ENCODE measurements at places on chromosomes 5 and 9.

DNA sequence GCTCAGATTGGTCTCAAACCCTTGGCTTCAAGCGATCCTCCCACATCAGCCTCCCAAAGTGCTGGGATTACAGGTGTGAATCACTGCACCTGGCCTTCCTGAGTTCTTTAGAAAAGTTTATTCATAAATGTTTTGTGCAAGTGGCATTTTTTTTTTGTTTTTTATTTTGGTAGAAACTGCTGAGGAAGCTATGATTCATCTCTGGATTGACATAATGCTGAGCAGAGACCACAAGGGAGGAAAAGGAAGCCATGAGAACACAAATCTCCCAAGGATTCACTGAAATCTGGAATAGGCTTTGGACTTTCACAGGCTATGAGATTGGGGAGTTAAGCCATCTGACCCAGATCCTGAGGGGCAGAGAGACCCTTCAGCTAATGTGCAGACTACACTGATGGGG lies 3.4 kb upstream of the SLC46A2 start:
- DNase-seq, result no peak

DNA sequence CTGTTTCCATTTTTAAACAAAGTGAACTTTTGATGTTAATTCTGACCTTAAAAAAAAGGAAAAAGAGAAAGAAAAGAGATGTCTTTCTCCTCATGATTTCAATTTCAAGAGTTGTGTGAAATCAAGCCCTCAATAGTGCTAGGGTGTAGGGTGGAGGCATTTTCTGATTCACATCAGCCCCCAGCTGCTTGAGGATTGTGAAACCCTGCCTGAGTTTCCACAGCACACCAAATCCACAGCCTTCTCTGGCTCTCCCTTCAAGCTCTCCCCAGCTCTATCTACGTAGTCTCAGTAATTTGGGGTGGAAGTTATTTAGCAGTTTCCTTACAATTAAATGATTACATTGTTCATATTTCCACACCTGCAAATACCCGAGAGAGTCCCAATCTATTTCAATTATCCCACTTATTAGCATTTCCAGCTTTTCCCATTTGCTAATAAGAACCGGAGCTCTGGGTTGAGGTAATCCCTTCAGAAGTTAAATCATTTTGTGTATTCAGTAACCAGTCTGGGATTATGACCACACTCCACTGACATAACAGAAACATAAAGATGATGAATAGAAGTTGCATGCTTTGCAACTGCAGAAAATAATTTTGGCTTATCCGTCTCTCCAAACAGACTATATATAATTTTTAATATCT lies 54.9 kb downstream of the MTX3 start:
- no peak for DNase-seq

- peak; percentile 35 for DNase-seq
Measured at GRCh38 chr9:99822109-99822805, 572 bp downstream of the NR4A3 start.

DNA sequence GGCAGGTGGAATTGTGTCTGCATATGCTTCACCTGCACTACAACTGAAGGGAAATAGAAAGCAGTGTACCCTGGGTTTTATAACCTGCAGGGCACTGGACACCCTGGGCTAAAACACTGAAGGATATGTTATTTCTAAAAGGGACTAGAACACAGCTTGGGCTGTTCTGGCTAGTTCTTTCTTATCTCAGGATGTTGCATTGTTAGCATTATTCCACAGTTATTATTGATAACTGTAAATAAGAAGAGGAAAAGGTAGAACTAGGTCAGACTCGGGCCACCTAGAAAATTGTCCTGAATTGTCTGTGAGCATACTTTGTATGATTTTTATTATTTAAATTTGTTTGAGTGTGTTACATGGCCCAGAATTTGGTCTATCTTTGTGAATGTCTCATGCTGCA lies 493.9 kb upstream of the CDH9 start:
- no peak for DNase-seq

DNA sequence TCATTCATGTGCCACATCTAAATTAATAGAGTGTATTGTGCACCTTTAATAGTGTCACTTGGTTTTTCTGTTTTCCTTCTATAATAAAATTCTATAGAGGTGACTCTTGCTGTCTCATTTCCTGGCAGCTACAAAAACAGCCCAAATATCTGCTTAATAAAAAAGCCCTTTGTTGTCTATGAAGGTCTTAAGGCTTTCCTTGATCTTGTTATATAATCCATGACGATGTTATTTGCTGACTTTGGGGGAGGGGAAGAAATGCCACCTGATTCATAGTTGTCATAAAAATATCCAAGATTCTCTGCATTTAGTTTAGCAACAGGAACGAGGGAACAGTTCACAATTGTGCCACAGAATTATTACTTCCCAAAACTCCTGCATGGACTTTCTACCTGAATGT lies 31.3 kb downstream of the CPEB4 start:
- no peak for DNase-seq

GRCh38 chr5:150350524-150351344 lies 6.8 kb upstream of the TCOF1 start:
- DNase-seq, result no peak

GRCh38 chr5:172511952-172512351 lies 57.6 kb upstream of the SH3PXD2B start:
- no peak for DNase-seq

DNA sequence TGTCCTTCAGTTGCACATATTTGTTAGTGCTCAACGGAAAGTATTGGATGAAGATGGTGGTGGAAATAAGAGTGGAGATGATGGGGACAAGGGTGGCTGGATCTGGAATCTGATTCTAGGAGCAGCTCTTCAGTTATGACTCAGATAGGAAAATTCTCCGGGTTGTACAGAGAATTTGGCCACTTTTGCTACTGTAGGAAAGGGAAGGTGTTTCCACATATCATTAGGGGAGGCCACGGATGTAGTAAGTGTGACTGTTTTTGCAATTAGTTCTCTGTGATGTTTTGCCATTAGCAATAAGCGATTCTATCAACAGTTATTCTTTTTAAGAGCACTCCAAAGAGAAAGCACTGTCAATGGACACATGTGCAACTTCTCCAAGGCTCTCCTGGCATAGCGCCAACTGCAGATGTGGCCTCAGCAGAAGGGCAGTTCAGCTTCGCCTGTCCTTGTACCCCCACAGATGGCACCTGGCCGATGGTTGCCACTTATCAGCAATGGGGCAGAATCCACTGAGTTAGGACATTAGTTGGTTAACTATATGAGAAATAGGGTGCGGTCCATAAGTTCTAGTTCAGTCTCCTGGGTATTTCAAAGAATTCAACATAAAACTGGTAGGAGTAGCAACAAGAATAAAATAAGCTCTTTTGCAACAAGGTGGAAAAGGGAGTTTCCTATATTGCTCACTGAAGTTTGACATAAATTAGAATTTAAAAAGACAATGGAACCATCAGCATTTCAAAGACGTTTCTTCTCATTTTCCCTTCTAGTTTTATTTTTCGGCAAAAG lies 96.3 kb downstream of the ARSB start:
- no peak for DNase-seq

GRCh38 chr9:70600506-70600905 lies 186.0 kb upstream of the KLF9 start:
- no peak for DNase-seq

DNA sequence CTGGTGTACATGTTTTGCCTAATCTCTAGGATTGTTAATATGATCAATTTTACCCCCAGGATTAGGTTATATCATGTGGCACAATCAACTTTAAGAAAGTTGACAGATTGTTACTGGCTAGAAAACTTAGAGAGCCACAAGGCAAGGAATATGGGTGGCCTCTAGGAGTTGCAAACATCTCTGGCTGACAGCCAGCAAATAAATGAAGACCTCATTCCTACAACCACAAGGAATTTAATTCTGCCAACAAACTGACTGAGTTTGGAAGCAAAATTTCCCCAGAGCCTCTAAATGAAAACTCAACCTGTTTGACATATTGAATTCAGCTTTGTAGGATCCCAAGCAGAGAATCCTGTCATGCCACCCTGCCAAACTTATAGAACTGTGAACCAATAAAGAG lies 196.4 kb upstream of the PTGER4 start:
- DNase-seq, result no peak

DNA sequence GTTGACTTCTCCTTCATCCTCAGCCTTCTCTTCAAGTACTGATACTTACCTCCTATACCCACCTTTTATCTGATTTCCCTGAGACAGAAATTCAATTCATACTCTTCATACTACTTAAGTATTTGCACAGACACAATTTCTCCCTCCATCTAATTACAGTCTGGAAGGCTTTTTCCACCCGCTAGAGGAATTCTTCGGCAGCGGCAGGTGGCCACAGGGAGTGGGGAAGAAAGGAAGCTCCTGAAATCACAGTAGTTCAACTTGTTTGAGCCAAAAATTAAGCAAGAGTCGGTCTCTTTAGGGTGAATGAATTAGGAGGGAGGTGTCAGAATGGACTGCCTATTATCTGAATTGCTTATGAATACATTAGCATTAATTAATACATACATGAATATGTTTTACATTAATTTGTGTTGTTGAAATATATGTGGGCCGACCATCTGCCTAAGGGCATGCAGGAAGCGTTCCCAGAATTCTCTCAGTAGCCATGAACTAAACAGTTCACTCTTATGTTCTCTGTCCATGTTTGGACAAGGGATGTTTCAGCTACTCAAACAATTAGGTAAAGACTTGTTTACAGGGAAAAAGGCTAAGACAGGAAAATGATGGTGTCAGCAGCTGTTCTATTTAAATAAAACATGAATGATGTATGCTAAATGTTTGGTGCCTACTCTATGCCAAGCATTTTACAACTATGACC lies 101.4 kb upstream of the SMARCA2 start:
- no peak for DNase-seq

- no peak for DNase-seq
Measured at GRCh38 chr9:92147852-92148180, 32.6 kb upstream of the SPTLC1 start.

GRCh38 chr5:102554728-102555127 lies 55.9 kb upstream of the SLCO6A1 start:
- no peak for DNase-seq

GRCh38 chr9:91415290-91415689 lies 8.3 kb downstream of the NFIL3 start:
- no peak for DNase-seq

DNA sequence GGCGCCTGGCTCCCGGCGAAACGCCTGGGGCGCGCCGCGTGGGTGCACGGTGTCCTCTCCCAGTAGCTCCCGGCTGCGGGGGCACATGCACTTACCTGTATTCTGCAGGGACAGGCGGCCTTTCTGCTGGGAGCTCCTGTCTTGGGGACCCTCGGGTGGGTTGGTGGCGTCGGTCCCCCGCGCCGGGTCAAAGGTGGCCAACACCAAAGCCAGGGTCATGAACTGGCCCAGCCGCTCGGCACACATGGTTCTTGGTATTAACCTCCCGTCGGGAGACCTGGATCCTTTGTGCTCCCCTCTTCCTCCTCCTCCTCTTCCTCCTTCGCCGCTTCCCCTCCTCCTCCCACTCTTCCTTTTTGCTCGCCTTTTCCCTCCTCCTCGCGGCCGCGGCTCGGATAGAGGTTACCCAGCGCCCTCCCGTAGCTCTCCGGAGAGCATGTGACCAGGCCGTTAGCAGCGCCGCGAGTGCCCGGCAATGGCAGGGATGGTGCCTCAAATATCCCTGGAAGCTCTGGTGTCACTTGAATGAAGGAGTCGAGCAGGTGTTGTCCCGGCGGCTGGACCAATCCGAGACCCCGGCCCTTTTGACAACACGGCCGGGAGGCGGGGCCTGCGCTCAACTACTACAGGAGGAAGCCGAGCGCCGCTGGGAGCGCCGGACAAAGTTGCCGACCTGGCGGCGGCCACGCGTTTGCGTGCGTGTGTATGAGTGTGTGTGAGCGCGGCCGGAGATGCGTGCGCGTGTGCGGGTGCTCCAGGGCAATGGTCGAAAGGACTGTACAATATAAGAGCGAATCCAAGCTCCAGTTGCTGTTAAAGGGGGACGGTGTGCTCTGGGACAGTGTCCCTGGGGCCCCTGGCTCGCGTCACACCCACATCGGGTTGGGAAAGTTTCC lies at the start of gene STC2:
STC2 (minus strand) TSS at position 467 of the 896 bp plus-strand sequence; CDS start at position 246, 221 bp downstream.
- DNase-seq, result no peak

GRCh38 chr9:131567910-131568309 lies 22.6 kb downstream of the PRRT1B start:
- DNase-seq, result no peak

GRCh38 chr5:67209141-67209771 lies 12.7 kb upstream of the CD180 start:
- no peak for DNase-seq

DNA sequence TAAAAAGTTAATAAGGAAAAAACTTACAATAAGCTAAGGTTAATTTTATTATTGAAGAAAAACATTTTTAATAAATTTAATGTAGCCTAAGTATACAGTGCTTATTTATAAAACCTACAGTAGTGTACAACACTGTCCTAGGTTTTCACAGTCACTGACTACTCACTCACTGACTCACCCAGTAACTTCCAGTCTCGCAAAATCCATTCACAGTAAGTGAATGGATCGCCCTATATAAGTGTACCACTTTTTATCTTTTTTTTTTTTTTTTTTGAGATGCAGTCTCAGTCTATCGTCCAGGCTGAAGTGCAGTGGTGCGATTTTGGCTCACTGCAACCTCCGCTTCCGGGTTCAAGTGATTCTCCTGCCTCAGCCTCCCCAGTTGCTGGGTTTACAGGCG lies 47.7 kb downstream of the FNIP1 start:
- DNase-seq, result no peak

DNA sequence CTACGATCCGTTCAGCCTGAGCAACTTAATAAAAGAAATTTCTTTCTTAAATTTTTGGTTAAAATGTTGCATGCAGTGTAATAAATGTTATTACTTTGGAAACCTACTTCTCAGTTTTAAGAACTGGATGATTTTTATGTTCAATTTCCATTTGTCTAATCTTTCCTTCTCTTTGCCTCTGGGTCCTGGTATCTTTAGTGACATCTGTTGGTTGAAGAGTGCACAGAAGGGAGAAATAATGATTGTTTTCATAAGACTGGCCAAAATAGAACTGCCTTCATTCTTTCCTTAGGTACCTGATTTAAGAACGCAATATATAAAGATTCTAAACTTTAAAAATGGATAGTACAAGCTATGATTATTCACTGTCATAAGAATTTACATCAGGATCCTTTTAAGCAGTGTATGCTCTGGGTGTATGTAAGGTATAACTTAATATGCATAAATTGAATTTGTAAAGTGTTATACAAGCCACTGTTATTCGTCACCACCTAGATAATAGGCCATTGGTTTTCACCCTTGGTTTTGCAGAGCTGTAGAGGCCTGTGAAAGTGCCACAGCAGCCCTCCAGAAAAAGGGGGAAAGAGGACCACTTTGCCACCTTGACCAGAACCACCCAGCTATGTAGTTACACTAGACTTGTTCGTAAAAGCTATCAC lies 82.8 kb upstream of the TLX3 start:
- no peak for DNase-seq

DNA sequence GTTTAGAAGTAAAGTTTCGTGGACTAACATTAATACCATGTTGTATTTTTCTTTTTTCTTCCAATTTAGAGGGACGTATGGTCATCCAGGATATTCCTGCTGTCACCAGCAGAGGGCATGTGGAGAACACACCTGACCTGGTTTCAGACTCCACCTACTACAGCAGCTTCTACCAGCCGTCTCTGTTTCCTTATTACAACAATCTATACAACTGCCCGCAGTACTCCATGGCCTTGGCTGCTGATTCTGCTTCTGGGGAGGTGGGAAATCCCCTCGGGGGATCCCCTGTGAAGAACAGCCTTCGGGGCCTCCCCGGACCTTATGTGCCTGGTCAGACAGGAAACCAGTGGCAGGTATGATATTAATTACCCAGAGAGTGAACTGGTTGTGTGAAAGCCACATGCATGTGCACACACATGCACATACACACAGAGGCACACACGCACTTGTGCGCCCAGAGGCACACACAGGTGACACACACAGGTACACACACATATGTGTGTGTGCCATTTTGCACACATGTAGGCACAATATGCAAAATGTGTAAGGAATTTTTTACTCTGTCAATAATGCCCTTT lies 52.4 kb downstream of the DMRT1 start:
- DNase-seq, result no peak

Data from stimulated activated CD8-positive, alpha-beta memory T cell treated with anti-CD3 and anti-CD28 coated beads, Interleukin-2, amount 100 ng/mL, for 1 hour (primary cell).